Stimulated activated CD4-positive, alpha-beta T cell treated with anti-CD3 and anti-CD28 coated beads, Interleukin-1b, Interleukin-23, amount 100 ng/mL, for 48 hours (primary cell): ENCODE measurements at places on chromosomes 6 and 20.

- DNase-seq: no peak
These were observed 230.3 kb downstream of the OTOR start for GRCh38 chr20:16978497-16978896.

- no peak for DNase-seq
These were observed 53.9 kb downstream of the ADNP start for GRCh38 chr20:50877232-50877743.

GRCh38 chr6:144285798-144286502 is 815 bp downstream of the UTRN start:
- peak; percentile 17 for DNase-seq

- DNase-seq: no peak
These were observed 39.6 kb upstream of the CD93 start for GRCh38 chr20:23125625-23126191.

DNA sequence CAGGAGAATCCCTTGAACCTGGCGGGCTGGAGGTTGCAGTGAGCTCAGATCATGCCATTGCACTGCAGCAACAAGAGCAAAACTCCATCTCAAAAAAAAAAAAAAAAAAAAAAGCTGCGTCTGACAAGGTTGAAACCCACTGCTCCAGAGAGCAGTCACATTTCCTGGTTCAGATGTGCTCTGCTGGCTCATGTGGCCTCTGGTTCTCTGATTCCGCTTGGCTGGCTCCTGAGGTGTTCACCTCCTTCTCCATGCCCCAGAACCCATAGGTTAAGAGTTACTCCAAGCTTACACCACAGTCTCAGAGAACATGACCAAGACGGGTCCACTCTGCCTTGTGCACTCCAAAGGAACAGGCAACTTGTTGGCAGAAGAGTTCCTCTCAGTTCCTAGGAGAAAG is 8.8 kb upstream of the CNR1 start:
- DNase-seq: no peak

- DNase-seq: no peak
These were observed 105.7 kb downstream of the CRYBG1 start for GRCh38 chr6:106466211-106466610.

GRCh38 chr20:49795135-49795424 is 17.5 kb upstream of the SLC9A8 start:
- DNase-seq: no peak

DNA sequence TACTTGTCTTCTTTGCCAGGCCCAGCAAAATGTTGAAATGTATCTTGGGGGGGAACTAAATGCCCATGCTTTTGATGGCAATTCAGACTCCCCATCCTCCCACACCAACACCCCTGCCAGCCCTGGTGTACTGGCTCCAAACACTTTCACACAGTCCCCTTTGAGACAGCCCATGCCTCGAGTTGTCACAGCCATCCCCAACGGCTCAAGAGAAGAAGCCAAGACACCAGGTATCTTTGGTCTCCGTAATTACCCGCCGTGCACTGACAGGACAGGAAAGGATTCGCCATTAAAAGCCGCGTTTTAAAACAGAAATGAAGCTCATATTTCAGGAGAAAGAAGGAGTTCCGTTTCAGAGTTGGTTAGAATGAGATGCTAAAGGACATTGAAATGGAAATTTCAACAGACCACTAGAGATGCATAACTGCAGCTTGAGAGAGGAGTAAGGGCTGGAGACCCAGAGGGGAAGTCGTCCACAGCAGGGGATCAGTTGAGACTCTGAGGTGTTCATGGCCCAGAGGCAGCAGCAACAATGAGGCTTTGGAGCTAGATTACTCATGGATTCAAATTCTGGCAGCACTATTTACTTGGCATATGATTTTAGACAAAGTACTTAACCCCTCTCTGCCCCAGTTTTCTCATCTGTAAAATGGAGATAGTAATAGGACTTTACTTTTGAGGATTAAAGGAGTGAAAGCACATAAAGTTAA is 63.5 kb upstream of the ADGRF1 start:
- DNase-seq: no peak

DNA sequence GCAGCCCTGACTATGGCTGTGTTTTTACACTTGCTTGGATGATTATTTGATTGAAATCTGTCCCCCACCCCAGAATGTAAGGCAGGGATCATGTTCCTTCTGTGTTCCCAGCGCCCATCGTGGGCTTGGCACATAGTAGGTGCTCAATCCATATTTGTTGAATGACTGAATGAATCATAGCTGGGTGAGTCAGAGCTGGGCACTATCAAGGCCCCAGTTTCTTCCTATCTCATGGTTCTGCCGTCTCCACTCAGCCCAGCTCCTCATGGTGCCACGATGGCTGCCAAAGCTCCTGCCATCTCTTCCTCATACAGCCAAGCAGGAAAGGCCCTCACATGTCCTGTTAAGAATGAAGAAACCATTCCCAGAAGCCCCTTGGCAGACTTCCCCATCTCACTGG is 29.0 kb downstream of the CEBPB start:
- DNase-seq: no peak

DNA sequence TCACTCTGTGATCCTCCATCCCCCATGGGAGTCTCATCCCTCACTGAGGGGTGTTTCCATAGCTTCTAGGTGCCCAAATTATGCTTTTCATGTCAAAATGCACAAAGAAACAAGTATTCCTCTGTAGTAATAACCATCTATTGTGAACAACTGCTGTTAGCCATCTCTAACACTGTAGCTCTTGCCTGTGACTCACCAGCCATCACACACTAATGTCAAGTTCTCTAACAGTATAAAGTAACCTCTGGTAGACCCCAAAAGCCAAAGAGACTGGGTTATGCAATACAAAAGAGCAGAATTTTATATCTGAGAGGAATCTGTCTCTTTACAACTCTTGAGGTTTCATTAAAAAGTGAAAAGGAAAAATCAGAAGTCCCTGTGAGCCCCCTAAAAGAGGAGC is 25.4 kb upstream of the IYD start:
- no peak for DNase-seq

GRCh38 chr6:127587875-127588274 is 10.9 kb downstream of the C6orf58 start:
- no peak for DNase-seq

DNA sequence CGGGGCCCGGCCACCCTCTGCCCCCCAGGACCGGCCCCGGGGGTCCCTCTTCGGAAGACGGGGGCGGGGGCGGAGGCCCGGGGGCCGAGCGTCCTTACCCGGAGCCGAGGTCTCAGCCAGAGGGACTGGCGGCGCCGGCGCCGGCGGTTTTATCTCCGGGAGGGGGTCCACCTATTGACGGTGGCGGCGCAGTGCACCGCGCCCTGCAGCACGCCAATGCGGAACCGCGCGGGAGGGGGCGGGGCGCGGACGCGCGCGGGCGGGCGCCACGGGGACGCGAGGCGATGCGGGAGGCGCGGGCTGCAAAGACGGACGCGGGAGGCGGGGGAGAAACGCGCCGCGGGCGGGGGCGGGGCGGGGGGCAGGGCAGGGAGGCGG is at the start of gene EEF1A2:
EEF1A2 (minus strand) TSS at position 124 of the 378 bp plus-strand sequence. CDS start 1,320 bp downstream, outside the sequence.
- DNase-seq: no peak

DNA sequence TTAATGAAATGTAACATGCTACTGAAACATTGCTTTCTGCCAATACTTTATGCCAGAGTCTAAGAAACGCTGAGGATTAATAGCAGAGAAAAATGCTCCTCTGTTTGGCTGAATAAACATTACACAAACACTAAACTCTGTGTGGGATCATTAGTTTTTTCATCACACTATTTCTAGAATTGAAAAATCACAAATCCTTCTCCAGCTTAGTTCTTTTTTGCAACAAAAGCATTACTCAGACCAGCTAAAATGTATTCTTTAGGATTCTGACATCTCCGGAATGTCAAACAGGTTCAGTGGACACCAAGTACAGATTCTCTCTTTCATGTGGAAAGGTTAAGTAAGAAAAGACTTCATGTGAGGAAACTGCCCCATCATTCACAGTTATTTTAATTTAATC is 226.9 kb downstream of the SIM1 start:
- DNase-seq: no peak
